Stimulated activated CD8-positive, alpha-beta memory T cell treated with anti-CD3 and anti-CD28 coated beads, Interleukin-15, amount 100 ng/mL, for 24 hours (primary cell): ENCODE measurements at places on chromosomes 1 and 21.

DNA sequence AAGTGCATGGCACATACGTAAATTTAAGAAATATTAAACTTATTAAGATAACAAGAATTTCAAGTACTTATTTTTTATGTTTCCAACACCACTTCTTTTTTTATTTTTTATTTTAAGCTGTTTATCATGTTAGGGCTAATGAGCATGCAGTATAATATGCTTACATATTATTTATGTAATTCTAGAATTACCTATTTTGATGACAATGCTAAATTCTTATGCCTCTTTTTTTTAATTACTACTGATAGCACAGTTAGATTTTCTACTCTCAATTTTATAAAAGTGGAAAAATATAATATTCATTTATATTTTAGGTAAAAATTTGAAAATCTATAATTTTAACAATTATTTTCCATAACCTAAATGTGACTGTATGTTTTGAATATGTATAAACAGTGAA, 713.0 kb downstream of the MRPL39 start:
- no peak for DNase-seq

DNA sequence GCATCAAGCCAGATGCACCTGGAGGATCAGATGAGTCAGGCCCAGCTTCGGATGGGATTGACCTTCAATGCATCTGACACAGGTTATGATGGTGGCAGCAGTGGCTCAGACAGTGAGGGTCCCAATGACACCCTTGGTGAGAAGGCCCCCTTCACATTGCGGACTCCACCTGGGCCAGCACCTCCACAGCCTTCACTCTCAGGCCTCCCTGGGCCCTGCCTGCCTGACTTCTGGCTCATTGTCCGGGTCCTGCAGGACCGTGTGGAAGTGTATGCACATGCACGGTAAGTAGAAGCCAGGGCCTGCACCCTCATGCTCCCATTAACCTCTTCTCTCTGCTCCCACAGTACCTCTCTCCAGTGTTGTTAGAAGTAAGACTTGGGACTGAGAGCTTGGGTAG, 20.8 kb downstream of the HYI start:
- DNase-seq, result no peak

- peak; percentile 66 for DNase-seq
Measured at GRCh38 chr1:32247983-32248889, 1.2 kb downstream of the FAM167B start.

GRCh38 chr1:153540394-153541361, at the start of gene S100A5:
Gene S100A5 (minus strand): TSS chr1:153540934. CDS start chr1:153540191, 743 bp downstream.
- DNase-seq, result no peak

DNA sequence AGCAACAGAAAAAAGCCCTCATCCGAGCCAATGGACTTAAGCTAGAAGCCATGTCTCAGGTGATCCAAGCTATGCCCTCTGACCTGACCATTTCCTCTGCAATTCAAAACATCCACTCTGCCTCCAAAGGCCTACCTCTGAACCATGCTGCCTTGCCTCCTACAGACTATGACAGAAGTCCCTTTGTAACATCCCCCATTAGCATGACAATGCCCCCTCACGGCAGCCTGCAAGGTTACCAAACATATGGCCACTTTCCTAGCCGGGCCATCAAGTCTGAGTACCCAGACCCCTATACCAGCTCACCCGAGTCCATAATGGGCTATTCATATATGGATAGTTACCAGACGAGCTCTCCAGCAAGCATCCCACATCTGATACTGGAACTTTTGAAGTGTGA, 20.7 kb downstream of the NR5A2 start:
- no peak for DNase-seq

DNA sequence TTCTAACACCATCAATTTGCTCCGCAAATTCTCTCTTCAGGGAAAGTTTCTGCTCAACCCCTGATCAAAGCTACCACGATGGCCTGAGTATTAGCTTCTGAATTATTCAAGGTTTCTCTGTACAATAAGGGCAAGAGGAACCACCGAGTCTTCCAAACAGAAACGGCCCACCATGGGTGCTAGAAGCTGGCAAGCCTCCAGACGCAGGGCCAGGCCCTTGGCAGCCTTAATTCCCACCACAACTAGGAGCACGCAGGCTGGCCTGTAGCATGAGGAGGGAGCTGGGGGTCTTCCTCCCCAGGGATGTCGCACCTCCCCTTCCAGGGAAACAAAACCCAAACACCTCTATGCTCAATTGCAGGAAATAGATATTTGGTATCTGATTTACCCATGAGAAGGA, 11.1 kb downstream of the RSPH1 start:
- no peak for DNase-seq

- DNase-seq, result no peak
Measured at GRCh38 chr1:1433804-1434130, 1.7 kb upstream of the VWA1 start.

GRCh38 chr1:168227620-168228019, 1.8 kb downstream of the SFT2D2 start:
- no peak for DNase-seq

DNA sequence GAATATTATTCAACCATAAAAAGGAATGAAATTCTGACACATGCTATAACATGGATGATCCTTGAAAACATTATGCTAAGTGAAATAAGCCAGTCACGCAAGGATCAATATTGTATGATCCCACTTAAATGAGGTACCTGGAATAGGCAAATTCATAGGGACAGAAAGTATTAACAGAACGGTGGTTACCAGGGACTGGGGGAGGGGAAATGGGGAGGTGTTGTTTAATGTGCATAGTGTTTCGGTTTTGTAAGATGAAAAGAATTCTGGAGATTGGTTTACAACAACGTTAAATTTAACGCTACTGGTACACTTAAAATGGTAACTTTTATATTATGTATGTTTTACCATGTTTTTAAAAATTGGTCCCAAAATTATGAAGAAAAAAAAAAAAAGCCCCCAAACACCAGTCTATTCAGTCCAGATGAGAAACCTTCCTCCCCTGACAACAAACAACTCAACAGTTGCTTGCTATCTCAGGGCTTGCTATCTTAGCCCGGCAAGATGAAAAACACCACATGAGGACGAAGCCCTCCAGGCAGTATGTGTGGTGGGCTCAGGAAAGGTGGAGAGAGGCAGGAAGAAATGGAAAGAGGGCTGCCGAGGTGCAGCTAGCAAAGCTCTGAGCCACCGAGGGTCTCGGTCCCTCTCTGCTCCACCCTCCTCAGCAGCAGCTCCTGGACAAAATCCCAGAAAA, 8.5 kb downstream of the NUAK2 start:
- no peak for DNase-seq

GRCh38 chr1:68103884-68104554, 53.6 kb upstream of the DIRAS3 start:
- no peak for DNase-seq

DNA sequence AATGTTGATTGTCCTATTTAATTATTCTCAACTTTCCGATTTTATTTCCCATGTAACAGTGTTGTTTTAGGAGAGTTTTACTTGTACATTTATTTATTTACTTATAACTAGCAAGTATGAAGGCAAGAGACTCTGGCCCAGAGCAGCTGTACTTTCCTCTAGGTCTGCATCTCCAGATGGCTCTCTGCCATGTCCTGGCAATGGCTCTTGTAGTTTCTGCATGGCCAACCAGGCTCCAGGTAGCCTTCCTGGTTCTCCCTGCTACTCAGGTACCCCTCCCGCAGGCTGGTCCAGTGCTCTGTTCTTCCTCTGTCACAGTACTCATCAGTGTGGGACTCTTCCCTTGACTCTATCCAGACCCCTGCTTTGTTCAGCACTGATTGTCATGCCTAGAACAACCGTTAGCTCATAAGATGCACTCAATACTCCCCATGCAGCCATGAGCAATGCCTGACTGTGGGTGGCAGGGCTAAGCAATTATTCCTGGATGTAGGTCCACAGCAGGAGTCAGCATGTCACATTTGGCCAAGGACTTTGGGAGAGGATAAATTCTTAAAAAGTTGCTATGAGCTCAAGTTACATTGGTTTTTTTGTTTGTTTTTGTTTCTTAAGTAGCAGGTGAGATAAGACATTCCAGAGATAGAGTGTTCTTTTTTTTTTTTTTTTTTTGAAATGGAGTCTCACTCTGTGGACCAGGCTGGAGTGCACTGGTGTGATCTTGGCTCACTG, 10.9 kb upstream of the IL20 start:
- no peak for DNase-seq
